ENCODE measurements at places on chromosomes 11 and 22.

- DNase-seq = no peak
Observed at GRCh38 chr22:33427461-33427860, 369.3 kb upstream of the SYN3 start.

- DNase-seq = peak; percentile 35
Observed at GRCh38 chr11:66976028-66976467, 944 bp downstream of the C11orf86 start.

- no peak for DNase-seq
Observed at GRCh38 chr11:57815877-57816276, 54.3 kb downstream of the CTNND1 start.

DNA sequence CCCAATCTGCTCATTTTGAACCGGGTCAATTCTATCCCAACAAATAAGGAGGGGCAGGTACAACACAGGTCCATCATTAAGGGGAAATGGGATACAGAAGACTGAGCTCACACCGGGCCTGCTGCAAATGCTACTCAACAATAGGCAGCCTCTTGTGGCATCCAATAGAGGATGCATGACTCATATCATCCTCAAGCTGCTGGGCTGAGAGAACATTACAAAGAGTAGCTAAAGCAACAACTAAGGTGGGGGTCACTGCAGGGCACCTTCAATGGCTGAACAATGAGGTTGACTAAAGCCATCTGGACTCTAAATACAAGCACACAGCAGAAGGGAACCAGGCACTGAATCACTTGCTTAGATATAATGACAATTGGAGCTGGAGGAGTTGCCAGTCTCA, 130.1 kb upstream of the SYN3 start:
- DNase-seq = peak; percentile 9

- DNase-seq = peak; percentile 54
Observed at GRCh38 chr11:122804161-122804560, 34.1 kb upstream of the CRTAM start.

GRCh38 chr22:46579751-46580449, 40.3 kb upstream of the GRAMD4 start:
- DNase-seq = no peak

DNA sequence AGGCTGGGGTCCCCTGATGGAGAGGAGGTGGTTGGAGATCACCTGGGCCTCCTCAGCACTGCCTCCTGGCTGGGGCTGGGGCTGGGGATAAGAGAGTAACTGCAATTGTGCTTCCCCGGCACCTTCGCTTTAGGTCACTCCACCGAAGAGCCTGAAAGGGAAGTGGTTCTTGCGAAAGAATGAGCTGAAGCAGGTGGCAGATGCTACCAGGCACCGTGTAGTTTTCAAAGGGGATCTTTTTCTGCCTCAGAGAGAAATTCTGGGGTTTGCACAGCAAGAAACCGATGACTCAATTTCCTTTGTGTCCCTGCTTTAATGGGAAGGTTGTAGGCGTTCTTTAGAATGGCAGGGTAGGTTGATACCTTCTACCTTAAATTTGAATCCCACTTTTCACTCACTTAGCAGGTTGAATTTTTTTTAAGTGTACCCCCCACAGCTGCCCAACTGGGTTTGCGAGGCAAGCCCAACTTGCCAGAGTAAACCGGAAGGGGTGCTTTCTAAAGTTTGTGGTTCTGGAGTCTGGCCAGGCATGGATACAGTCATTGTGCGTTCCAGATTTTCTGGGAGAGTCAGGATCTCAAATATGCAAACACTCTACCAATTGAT, 5.3 kb downstream of the CD44 start:
- DNase-seq = peak; percentile 90

DNA sequence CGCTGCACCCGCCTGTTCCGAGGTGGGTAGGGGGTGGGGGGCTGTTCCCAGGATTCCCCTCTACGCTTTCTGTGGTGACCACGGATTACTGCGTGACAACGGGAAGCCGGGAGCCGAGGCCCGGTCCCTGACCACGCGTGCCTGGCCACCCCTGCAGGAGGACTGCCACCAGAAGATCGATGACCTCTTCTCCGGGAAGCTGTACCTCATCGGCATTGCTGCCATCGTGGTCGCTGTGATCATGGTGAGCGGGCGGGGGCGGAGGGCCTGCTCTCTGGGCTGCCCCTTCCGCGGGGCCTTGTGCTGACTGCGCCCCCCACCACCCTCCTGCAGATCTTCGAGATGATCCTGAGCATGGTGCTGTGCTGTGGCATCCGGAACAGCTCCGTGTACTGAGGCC, 4.1 kb upstream of the TSSC4 start:
- DNase-seq = no peak

DNA sequence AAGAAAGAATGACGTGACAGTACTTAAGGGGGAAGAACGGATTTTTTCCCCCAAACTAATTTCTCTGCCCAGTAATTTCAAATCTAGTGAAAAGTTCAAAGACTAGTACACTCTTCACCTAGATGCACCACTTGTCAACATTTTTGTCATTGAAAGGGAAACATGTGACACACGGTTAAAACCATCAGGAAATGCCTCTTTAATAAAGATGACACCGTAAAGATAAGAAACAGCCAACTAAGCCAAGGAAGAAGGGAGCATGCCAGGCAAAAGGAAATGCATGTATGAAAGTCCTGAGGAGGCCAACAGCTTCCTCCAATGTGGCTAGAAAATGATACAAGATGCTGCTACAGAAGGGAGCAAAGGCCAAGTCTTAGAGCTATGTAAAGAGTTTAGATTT, 49.4 kb downstream of the RSF1 start:
- DNase-seq = no peak

- DNase-seq = peak; percentile 26
Observed at GRCh38 chr22:33012833-33013450, 45.2 kb downstream of the SYN3 start.

- DNase-seq = no peak
Observed at GRCh38 chr22:26481694-26482093, 1.9 kb downstream of the HPS4 start.

DNA sequence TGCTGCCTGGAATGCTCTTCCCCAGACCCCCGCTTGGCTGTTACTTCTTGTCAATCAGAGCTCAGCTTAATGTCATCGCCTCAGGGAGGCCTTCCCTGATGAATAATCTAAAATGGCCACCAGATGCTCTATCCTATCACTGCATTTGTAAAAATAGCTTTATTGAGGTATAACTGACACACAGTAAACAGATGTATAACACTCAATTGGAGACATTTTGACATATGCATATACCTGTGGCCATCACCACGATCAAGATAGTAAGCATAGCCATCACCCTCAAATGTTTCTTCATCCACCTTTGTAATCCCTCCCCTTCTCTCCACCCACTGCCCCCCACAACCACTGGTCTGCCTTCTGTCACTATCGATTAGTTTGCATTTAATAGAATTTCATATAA, 36.6 kb upstream of the NECTIN1 start:
- DNase-seq = no peak

- no peak for DNase-seq
Observed at GRCh38 chr22:50035131-50035881, 22.7 kb upstream of the IL17REL start.

- no peak for DNase-seq
Observed at GRCh38 chr22:22057617-22058378, 75.2 kb upstream of the TOP3B start.

DNA sequence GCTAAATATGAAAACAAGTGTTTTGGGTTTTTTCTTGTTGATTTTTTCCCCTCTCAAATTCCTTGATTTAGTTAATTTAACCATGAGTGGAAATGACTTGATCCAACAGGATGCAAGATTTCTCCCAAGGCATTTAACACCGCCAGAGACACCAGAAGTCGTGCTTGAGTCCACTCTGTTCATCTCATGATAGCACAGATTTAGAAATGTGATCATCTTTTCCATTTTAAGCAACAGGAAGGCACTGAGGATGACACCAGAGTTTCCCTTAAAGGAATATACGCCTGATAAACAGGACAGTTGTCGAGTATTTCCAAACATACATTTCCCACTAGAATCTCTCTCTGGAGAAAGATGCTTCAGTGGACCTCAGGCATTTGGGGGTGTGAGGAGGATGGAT, 318.7 kb downstream of the CADM1 start:
- no peak for DNase-seq

- DNase-seq = peak; percentile 85
Observed at GRCh38 chr22:24200619-24201212, 19.4 kb downstream of the SUSD2 start.

DNA sequence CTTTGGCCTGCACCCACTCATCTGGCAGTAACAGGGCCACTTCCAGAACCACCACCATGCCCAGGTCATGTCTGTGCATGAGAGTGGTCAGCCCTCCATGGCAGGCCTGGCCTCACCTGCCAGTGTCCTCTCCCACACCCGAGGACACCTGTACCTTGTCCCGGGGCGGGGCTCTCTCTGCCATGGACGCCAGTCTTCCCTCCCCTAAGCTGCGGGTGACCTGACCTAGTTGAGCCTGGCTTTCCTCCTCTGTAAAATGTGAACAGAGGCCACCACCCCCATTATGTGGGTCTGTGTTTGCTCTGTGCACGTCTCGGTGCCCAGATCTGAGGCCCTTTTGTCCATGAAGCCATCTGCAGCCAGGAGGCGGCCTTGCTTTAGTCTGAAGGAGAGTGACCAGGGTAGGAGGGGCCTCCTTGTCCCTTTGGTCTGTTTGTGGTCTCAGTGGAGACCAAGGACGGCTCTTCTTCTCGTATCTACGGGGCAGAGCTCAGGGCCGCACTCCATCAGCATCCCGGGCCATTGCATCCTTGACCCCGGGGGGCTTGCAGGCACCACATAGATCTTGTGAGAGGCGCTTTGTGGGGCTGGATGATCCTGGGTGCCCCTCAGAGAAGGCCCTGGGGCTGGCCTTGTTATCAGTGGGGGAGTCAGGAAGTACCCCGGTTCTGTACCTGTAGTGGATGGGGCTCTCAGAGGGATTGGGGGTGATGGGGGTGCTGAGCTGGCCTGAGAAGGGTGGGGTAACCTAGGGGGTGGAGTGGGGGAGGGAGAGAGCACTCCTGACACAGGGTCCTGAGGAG, 121.6 kb downstream of the KCNQ1 start:
- DNase-seq = no peak

- DNase-seq = peak; percentile 70
Observed at GRCh38 chr11:103035791-103036434, 56.0 kb downstream of the DCUN1D5 start.

GRCh38 chr22:21020802-21021429, 6.0 kb downstream of the P2RX6 start:
- peak; percentile 33 for DNase-seq

GRCh38 chr22:41976961-41977566, 7.8 kb downstream of the SEPTIN3 start:
- DNase-seq = no peak

All from MCF 10A (cell line).